ENCODE measurements at places on chromosomes 7 and 10.

DNA sequence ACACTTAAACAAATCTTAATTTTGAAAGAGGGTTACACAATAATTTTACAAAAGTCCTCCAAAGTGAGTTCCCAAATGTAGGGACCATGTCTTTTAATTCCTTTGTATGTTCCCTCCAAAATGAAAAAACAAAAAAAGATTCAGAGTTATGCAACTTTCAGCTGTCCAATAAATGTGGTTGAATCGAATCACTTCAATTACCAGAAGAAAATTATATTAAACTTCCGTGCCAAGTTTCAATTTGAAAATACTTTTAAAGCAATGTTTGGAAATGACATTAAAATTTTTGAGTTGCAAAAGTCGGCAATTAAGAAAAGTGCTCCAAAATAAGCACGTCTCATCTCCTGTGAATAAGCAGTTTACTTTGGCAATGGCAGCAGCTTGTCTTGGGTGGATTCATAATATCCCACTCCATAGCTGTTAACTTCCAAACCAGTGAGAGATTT lies 60.3 kb upstream of the C1GALT1 start:
- no peak for DNase-seq

- DNase-seq, result no peak
Observed at GRCh38 chr10:17801507-17801906, 7.6 kb upstream of the MRC1 start.

DNA sequence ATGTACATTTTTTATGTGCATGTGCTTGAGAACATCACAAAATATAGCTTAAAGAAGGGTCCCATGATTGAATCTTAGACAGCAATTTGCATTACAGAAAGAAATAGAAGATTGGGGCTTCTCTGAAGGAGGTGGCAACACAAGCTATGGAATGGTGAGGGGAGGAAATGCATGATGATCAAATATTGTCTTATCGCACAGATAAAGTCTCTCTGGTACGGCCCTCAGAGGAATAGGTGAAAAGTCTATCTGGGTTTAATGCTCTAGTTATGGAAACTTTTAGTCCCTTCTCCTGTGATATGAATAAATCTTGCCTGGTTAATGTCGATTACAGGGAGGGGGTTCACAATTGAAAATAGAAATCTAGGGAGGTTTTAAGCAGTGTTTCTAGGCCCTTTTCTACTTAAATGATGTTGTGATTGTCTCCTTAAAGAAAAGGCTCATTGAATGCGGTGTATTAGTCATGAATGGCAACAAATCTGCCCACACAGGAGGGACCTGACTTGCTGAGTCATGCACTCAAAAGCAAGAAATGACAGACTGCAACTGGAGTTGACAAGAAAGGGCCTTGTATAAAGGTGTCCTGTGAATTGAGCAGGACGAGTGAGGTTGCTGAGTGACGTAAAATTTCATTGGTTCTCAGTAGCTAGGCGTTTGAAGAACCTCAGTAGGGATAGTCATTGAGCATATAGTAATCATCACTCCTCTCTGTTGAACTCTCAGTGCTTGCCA lies 133.4 kb upstream of the CSTF2T start:
- no peak for DNase-seq

DNA sequence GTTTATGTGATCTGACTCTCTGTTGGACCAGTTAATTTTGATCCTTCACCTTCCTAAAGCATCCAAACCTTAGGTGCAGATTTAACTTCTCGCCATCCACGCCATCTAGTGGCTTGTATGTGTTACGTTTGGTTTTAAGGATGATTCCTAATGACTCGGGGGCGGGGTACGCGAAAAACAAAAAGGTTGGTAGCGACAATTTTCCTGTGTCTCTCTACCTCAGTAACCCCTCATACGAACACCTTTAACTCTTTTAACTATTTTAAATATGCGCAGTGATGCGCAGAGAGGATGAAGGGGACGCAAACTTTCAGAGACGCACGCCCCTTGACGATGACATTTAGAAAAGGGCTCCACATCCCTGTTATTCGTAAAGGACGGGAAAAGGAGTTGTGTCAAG lies 714 bp upstream of the KCND2 start:
- DNase-seq, result no peak

- DNase-seq, result no peak
Observed at GRCh38 chr7:132298790-132299189, 277.5 kb downstream of the PLXNA4 start.

- DNase-seq, result no peak
Observed at GRCh38 chr10:80460399-80461207, 6.5 kb downstream of the TSPAN14 start.

Measured in effector memory CD4-positive, alpha-beta T cell (primary cell).